Effector CD4-positive, alpha-beta T cell (primary cell): ENCODE measurements at places on chromosomes 1 and 21.

DNA sequence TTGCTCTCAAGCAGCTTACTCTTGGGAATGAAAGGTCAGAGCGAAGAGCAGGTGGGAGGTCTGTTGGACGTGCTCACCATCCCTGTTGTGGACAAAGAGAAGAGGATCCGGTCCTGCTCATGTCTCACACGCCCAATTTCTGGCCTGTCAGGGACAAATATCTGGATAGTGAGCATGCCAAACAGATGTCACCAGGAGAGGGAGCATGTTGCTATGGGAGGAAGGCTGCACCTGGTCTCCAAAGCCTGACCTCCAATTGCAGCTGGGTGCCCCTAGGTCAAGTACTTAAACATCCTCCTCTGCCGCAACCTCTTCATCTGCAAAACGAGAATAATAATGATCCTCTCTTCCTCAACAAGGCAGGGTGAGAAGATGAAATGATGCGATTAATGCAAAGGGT is 53.4 kb downstream of the DMRTA2 start:
- DNase-seq = no peak

GRCh38 chr21:32311621-32312020 is 13.0 kb downstream of the MRAP start:
- DNase-seq = no peak

- DNase-seq = no peak
These were observed 666 bp downstream of the CSF3R start for GRCh38 chr1:36481771-36482723.

GRCh38 chr1:43509740-43510375 is 20.8 kb upstream of the PTPRF start:
- DNase-seq = no peak

DNA sequence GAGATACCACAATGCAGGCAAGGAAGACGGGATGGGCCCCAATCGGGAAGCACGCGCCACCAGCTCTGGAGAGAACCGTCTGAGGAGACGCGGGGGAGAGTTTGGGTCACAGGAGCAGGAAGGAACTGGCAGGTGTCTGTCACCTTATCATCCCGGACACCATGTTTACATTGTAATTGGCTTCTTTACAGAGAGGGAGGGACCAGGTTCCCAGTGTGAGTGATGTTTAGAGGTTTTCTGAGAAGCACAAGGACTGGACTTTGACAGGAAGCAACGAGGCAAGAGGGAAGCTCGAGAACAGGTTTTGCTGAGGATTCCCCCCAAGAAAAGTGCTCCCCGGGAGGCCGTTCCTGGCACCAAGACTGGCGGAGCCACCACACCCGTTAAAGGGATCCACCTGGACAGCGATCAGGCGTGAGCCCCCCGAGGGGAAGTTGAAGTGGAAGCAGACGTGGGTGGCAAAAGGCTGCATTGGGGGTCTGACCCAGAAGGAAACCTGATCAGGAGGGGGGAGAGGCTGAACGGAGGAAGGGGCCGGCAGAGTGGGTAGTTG is 957 bp downstream of the EPS15 start:
- peak; percentile 32 for DNase-seq

DNA sequence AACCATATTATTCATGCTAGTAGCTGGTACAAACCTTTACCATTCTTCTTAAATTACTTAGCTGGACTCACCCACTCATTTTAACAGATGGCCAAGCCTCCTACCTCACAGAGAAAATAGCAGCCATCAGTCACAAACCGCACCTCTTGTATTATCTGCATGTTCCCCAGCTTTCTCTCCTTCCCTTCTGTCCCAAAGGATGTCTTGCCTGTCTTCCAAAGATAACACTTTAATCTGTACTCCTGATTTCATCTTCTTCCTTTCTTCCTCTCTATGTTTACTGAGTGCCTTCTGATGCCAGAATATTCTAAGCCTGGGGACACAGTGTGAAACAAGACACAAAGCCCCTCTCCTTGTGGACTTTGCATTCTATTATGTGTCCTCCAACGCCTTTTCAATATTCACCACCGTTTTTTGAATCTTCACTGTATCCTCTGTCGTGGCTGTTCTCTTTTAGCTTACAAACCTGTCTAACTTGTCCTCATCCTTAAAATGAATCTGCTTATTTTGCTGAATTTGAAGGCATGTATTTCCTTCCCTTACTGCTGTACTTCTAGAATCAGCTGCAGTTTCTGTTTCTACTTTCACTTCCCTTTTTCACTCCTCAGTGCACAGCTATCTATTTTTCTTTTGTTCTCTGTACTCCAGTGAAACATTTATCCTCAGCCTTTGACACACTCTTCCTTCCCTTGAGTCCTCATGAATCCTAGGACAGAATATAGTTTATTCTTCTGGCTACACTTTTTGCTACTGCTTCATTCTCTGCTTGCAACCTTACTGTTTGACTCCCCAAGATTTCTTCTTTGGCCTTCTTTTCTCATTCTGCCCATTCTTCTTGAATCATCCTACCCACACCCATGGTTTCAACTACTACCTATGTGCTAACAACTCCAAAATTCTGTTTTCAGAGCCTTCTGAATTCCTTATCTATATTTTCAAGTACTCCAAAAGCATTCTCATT is 216.9 kb upstream of the SAMSN1 start:
- DNase-seq = no peak

DNA sequence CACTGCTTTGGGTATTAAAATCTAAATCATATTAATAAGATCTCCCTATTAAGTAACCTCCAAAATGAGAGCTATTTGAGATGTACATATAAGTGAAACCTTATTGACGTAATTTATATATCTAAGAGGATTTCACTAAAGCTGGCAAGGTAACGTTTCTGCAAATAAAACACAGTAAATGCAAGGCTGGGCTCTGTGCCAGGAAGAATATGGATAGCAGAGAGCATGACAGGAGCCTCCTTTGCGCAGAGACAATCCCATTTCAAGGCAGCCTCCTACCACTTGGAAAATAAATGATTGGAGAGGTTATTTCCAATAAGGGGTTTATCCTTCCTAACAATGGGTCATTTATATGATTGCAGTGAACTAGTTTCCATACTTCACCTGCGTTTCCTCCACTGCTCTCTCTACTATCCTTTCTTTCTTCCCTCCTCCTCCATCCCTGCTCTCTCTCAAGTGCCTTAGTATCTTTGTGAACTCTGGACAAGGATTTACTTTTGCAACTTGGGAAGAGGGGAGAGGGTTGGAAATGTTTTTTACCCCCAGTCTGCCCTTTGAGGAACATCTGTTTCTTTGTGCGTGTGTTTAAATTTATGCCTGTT is 3.0 kb upstream of the NFIA start:
- DNase-seq = no peak

DNA sequence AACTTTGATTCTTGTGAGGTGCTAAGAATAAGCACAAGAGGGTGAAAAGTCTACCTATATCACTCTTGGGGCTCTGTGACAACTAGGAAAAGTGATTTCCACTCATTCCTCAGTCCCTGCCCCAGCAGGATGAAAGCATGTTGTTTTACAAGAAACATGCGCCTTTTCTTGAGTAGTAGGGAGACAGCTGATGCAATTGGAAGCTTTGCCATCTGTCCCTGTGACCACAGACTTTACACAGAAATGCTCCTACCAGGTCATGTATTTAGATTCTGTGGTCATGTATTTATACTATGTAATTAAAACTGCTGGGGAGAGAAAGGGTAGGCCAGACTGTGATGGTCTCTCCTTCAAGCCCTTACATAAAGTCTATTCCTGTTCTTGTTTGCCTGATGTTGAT is 445.5 kb downstream of the PTPRC start:
- DNase-seq = no peak

DNA sequence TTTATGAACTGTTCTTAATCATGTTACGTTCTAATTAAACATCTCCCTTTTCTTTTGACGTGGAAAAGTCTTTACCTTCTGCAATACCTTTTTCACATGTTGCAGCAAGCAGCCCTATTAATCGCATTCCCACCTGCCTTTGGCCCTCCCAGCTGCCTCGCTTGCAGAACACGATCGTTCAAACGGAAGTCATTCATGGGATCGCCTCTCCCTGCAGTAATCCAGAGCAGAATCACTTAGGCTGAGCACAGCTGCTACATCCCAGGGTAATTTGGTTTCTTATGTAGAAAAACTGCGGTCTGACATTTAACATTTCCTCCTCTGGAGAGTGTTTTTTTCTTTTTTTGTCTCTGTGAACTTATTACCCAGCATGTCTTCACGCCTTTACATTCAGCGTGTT is 206.3 kb downstream of the KIF26B start:
- DNase-seq = no peak

GRCh38 chr1:37761416-37762095 is 3.4 kb downstream of the EPHA10 start:
- DNase-seq = no peak

DNA sequence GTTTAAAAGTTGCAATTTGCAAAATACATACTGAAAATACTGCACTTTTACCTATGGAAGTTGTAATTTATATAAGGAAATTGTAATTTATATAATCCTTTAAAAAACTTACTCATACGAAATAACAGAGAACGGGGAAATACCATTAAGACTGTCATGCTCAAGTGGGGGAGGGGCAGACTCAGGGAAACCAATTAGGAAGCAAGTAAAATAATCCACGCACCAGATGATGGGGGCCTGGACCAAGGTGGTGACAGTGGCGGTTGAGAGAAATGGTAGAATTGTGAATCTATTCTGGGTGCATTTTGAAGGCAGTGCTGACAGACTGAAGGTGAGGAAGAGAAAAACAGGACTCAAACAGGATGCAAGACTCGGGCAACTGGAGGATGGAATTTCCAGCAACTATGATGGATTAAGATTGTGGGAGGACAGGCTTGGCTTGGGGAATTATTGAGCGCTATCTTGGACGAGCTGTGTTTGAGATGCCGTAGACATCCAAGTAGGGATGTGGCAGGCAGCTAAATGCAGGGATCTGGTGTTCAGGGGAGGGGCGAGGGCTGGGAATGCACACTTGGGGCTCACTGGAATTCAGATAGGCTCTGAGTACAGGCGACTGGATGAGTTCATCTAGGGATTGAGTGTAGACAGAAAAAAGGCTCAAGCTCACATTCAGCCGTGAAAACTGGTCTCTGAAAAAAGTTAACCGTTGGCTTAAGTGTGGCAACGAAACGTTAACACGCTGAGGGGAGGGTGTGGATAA is 977 bp downstream of the LCA5L start:
- DNase-seq = no peak

GRCh38 chr1:101451888-101452287 is 215.1 kb downstream of the S1PR1 start:
- no peak for DNase-seq

DNA sequence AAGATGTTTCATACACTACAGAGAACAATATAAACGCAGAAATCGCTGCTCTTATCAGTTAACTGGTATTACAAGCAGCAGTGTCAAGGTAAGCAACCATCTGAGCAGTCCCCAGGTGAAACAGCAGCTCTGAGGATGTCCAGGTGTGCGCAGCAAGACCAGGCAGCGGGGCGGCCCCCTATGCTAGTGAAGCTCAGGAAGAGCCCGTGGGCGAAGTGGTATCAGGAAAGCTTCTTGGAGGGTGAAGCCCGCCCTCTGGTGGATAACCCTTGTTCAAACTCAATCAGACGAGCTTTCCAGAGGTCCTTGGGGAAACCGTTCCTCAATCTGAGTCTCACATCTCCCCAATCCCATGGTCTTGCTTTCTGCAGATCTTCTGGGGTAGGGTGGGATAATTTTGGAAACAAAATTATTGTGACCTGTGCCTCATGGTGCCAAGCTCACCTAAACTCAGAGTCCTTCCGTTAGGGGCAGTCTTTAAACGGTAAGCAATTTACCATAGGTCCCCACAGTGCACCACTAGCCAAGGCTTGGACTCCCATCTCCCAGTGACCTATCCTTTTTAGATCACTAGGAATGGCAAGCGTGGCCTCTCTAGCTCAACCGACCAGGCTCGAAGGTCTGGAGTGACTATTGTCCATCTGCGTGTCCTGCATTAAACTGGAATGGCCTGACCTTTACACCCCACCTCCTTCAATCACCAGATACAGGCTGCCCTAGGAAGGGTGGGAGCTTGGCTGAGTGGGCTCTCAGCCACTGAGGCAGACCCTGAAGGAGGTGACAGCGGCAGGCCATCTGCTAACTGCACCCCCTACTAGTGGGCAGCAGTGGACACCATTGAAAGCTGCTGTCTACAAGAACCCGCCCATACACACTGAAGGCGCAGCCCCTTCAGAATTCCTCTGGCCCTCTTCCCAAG is 13.6 kb upstream of the FAM110D start:
- DNase-seq = peak; percentile 72

GRCh38 chr1:228013935-228014930 is 7.4 kb downstream of the WNT3A start:
- no peak for DNase-seq

- no peak for DNase-seq
These were observed 25.7 kb downstream of the PMVK start for GRCh38 chr1:154910851-154911250.

GRCh38 chr1:69082312-69082711 is 485.4 kb upstream of the LRRC7 start:
- DNase-seq = no peak

DNA sequence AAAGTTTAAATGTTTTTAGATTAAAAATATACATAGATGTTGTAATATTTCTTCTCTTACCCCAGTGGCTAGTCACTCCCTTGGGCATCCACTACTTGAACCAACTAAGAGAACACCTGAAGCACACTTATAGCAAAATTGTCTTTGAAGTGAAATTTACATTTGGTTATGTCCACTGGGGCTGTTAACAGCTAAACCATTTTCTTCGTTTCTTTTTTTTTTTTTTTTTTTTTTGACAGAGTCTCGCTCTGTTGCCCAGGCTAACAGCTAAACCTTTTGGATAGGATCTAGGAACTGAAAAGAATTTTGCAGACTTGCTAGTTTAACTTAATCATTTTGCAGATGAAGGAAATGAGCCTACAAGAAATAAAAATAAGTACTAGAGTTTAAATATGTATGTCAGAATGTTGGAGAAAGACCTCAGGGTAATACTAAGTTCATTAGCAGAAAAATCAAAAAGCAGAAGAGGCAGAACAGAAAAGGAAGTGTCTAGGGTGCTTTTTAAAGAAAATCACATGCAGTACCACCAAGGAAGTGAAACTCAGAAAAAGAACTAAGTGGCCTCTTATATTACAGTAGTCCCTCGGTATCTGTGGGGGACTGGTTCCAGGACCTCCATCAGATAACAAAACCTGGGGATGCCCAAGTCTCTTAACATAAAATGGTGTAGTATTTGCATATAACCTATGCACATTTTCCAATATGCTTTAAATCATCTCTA is 11.8 kb downstream of the DRAM2 start:
- DNase-seq = no peak

DNA sequence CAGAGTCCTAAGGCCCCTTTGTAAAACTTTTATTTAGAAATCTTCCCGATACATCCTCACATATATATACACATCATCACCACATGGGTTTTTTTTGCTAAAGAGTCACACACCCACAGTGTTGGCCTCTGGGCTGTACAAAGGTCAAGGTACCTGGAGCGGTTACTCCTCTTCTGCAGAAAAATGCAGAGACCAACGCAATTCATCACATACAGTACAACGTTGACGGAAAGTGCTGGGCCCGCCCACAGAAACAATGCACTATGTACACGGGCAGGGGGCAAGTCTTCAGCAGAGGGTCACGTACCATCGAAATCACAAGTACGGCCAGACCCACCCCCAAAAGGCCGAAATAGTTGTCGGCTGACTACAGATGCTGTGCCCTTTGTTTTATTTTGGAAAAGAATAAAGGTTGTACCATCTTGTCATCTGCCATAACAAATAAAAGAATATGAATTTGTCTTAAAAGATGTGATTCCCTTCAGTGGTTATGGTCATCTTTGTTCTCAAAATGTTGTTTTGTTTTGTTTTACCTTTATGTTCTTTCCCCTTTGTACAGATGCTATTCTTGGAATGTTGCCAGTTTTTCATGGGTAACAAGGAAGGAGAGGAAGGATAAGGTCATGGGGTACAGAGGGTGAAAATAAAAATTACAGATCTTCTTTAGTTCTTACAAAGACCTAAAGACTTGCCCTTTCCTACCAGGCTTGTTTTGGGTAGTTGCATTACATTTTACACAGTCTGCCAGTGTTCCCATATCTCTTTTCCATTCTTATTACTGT is 15.6 kb downstream of the TAL1 start:
- no peak for DNase-seq
